Left renal pelvis (tissue), 4 donors: ENCODE measurements at places on chromosomes 2 and 18.

- no peak for DNase-seq
Observed at GRCh38 chr2:150985741-150986140, 275.9 kb downstream of the RBM43 start.

GRCh38 chr2:212495046-212495445 is 43.6 kb downstream of the ERBB4 start:
- DNase-seq: no peak

GRCh38 chr2:130776550-130776949 is 21.2 kb downstream of the AMER3 start:
- DNase-seq: no peak

DNA sequence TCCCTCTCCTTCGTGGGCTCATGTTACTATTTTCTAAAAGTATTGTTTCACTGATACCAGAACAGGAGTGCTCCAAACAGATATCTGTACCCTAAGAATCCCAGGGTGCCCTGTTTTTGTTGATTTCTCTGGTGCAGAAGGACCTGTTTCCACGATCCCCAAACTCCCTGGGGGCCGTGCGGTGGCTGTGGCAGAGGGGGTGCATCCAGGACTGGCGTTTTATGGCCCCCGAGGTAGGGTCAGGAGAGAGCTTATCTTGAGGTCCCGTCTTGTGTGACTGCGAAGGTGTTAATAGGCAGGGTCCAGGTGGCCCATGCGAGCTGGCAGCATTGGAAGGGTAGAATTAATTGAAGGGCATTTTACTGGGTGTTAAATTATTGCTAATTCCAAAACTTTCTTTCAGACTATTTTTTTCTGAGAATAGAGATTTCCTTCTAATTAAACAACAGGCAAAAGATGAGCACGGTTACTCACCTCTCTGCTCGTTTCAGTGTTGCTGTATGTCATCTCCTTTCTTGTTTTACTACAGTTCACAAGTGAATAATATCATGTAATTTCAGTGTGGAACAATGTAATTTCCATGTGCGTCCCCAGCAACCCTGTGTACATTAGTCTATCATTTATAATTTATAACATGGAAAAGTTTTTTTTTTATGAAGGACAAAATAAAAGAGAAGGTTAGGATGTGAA is 8.2 kb downstream of the TWIST2 start:
- DNase-seq: no peak

GRCh38 chr2:136495636-136496035 is 269.7 kb upstream of the THSD7B start:
- no peak for DNase-seq

- DNase-seq: no peak
Observed at GRCh38 chr2:10924441-10924840, 12.7 kb downstream of the KCNF1 start.

DNA sequence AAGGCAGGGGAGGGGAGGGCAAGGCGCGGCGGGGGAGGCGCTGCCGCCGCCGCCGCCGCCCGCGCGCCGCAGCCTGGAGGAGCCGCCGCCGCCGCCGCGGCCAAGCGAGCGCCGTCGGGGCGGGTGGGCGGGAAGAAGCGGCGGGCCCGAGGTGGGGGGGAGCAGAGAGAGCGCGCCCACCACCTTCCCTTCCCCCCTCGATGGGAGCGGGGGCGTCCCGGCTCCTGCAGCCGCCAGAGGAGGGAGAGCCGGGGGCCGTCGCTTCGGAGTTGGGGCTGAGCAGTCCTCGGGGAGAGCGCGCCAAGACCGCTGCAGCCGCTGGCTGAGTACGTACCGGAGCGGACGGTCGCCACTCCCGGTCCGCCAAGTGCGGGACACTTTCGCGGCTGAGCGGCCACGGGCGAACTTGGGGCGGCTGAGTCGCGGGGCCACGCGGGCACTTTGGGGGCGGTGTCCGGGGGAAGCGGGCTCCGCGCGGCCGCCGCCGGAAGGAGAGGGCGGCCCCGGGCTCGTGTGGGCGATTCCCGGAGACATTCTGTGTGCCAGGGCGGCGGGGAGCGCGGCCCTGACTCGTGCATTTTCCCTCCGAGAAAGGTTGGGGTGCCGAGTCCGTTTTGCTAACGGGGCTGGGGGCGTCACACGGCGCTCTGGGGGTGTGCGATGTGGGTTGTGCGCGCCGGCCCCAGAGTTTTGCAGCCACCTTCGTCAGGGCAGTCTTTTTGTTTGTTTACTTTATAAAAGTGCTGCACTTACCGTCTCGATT is at the start of gene NAB1:
NAB1 (plus strand) TSS at position 49 of the 763 bp plus-strand sequence. CDS start 10,094 bp downstream, outside the sequence.
- no peak for DNase-seq

DNA sequence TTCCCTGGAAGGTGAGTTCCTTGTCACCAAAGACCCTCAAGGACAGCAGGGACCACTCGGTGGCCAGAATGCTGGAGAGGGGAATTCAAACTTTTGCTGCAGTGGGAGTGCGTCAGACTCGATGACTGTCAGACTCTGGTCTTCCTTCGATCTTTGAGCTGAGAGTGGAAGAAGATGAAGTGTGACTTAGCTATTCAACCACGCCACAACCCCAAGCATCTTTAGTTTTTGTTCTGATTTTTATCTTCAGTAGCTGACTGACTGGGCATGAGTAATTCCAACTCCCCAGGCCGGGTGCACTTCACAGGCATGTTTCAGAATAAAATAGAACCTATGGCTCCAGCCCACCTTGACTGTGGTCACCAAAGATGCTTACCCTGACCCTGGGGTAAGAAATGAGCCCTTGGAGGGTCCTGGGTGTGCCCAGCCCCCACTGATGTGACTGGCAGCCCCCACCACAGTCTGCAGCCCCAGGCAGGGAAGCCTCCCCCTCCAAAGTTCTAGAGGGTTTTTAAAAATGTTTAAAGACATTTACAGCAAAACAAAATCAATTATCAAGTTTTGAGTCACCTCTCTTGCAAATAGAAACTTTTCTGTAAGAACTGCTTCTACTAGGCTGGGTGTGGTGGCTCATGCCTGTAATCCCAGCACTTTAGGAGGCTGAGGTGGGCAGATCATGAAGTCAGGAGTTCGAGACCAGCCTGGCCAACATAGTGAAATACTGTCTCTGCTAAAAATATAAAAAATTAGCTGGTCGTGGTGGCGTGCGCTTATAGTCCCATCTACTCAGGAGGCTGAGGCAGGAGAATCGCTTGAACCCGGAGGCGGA is 24.9 kb upstream of the YWHAQ start:
- no peak for DNase-seq

DNA sequence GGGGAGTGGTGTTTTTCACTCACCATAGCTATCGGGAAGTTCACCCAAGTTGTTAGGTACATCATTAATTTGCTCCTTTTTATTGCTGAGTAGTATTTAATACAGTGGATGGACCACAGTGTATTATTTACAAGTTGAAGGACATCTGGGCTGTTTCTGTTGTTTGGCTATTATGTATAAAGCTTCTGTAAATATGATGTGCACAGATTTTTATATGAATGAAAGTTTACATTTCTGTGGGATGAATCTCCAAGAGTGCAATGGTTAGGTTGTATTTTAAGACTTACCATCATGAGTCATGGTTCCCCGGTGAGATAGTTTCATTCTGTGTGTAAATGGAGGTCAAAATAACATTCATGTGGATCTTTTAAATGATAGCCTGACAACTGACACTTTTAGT is 337.4 kb downstream of the PTPRM start:
- no peak for DNase-seq
